ENCODE measurements at places on chromosomes 4 and X.

DNA sequence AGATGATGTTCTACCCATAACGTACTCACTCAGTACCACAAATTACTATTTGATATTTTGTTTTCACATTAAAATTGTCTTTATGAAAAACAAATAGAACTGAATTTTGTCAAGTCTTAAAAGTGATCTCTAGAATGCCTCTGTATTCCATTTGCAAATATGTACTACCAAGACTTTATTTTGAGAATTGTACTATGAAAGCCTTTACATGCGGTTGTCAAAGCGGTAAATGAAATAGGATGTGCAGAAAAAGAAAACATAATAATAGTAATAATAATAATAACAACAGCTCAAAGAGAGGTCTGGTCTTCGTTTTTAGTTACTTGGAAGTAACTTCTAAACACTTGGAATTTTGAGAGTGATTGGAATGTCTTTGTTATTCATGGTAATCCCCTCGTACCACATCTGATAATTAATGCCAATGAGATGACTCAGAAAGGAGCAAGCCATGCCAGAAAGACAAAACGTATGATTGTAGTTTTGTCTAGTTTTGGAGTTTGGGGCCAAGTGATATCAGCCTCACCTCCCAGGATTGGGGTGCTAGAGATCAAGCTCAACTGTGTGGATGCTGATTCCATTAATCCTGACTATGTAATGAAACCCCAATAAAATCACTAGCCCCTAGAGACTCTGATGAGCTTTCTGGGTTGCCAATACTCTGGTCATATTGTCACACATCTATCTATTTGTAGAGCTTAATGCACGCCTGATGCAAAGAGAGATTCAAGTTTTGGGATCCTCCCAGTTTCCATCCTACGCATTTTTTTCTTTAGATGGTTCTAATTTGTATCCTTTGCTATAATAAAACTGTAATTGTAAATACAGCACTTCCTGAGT, 20.2 kb upstream of the CTSO start:
- peaks cover 5% of the 10 kb centered on the region for H3K36me3 ChIP-seq
- no peaks in the 10 kb centered on the region for H3K27me3 ChIP-seq
- no peaks in the 10 kb centered on the region for H3K4me1 ChIP-seq

DNA sequence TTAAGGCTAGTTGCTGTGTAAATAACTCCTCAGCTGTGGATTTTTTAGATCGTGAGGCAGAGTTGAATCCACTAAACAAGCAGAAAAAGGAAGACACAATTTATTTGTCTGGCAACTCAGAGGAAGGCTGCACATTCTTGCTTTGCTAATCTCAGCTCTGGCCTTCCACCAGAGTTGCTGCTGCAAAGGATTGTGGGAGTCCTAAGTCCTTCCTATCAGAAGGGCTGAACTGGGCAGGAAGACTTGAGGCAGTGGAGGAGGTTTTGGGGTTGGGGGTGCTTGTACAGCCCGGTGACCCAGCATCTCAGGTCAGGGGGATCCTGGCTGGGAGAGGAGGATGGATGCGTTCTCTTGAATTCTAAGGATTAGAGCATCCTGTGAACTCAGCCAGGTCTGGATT, 11.0 kb upstream of the VSIG1 start:
- DNase-seq: no peak
- H3K4me1 ChIP-seq: no peaks in the 10 kb centered on the region
- H3K27ac ChIP-seq: no peak overlapping the region
- H3K4me3 ChIP-seq: no peak overlapping the region
- H3K27me3 ChIP-seq: no peaks in the 10 kb centered on the region

DNA sequence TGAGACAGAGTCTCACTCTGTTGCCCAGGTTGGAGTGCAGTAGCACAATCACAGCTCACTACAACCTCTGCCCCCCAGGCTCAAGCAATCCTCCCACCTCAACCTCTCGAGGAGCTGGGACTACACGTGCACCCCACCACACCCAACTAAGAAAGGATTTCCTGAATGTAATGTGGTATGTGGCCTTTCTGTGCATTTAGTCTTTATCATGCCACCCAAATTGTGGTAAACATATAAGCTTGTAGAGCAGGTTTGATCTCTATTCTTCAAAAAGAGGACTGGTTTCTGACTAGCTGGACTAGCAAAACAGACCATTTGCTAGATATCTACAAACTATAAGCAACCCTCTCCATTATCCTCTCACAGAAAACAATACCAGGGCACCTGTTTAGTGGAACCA, 33.6 kb downstream of the ELOVL6 start:
- peak overlapping the region; percentile 46 for H3K27ac ChIP-seq
- no peaks in the 10 kb centered on the region for H3K27me3 ChIP-seq
- no peak overlapping the region for H3K4me3 ChIP-seq

GRCh38 chr4:182478475-182478874, 235.3 kb downstream of the TENM3 start:
- H3K36me3 ChIP-seq: peaks cover 4% of the 10 kb centered on the region
- DNase-seq: no peak
- no peaks in the 10 kb centered on the region for H3K27me3 ChIP-seq
- no peak overlapping the region for H3K4me3 ChIP-seq

DNA sequence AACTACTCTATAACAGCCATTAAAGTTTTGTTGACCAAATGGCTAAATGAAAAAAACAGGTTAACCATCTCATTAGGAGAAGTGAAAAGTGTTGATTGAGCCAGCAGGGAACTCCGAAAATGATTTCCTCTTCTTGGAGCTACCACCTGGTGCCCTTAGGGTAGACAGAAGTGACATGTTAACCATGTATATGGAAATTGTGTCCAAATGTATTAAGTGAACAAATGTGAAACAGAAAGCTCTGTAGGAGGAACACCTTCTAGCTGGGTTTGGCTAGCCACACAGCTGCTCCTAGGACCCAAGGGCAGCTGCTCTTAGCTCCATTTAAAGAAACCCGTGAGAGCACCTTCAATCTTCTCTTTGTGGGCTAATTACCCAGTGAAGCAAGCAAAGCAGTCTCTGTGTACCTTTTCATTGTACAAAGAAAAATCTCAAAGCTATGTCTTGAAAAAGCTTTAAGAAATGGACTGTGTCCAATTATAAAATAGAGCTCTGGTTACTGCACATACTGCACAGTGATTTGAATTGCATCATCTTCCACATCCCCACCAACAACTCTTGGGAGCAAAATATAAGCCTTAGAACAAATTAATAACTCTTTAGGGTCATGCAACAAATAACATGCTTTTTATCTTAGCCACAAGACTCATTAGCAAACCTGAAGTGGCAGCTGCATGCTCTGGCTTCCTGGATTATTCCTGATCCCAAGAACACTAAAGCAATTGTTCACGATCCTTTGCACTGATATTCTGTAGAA, 59.2 kb upstream of the PARM1 start:
- no peaks in the 10 kb centered on the region for H3K27me3 ChIP-seq
- no peaks in the 10 kb centered on the region for H3K36me3 ChIP-seq
- no peak overlapping the region for H3K4me3 ChIP-seq
- peaks cover 3% of the 10 kb centered on the region for H3K4me1 ChIP-seq
- no peak for DNase-seq

DNA sequence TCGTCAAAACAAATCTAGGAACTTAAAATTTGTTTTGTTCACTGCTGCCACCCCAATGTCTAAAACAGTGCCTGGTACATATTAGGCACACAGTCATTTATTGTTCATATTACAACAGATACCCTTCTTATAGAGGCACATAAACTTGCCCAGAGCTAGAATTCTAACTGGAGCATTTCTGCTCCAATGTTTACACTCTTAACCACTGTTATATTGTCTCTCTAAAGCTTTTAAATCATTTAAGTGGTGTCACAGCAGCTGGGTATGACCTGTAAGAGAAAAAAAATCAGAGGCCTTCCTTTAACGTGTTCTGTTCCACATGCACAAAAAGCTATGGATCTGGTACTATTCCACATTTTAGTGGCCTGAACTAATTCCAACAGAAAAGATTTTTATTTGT, 3.0 kb downstream of the UBE2D3 start:
- H3K4me3 ChIP-seq: no peak overlapping the region
- no peak for DNase-seq
- H3K27me3 ChIP-seq: no peaks in the 10 kb centered on the region
- peaks cover 7% of the 10 kb centered on the region for H3K36me3 ChIP-seq
- peaks cover 43% of the 10 kb centered on the region for H3K4me1 ChIP-seq
- H3K27ac ChIP-seq: no peak overlapping the region

DNA sequence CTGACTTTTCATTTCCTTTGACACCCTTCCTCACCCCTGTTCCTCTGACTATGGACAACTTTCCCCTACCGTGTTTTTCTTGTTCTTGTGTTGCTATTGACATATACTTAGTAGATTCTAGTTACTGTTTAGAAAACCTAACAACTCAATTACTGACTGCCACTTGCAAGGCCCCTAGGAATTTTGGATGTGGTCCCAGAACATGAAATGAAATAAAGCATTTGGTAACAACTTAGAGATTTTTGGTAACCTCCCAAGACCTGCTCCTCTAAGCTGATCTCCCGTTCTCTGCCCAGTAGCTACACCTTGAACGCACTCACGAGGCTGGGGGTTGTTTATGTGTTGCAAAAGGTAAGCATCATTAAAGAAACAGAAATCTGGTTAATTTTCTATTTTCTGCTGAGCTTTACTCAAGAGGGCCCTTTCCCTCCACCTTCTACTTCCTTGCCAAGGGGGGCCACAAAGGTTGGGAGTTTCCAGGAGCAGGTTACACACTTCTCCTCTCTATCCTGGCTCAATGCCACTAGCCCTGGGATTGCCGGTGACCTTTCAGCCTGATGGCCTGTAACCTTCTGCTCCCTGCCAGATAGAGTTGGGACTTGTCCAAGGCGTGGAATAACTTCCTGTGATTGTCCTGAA, 20.5 kb downstream of the GAB3 start:
- H3K4me3 ChIP-seq: no peak overlapping the region
- no peak for DNase-seq
- no peaks in the 10 kb centered on the region for H3K27me3 ChIP-seq
- H3K4me1 ChIP-seq: peaks cover 9% of the 10 kb centered on the region

DNA sequence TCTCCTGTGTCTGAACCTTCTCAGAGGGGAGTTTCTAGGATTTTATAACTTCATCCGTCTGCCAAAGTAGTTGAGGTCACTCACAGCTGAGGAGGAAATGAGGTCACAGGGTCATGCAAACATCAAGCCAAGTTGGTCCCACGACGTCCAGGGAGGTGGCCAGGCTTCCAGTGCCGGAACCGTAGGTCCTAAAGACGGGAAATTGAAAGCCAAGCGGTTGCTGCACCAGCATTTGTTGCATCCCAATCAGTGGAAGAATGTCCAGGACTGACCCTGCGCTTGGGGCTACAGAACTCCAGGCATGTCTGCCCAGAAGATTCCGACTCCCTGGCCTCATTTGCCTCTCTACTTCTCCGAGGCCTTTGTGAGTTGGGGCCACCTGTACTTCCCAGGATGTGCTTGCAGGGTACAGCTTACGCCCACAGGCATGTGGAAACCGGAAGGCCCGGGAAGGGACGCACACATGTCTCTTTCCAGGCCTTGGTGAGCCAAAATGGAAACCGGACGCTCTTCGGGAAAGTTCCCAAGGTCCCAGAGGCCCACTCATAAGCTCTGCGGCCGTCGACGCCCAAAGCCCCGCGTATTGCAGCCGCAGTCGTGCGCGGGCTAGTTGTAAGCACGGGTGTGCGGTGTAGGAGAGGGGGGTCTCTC, 9.3 kb downstream of the PRDM8 start:
- peaks cover 17% of the 10 kb centered on the region for H3K4me1 ChIP-seq
- peaks cover 92% of the 10 kb centered on the region for H3K27me3 ChIP-seq
- no peak overlapping the region for H3K27ac ChIP-seq
- no peak overlapping the region for H3K4me3 ChIP-seq
- DNase-seq: no peak

GRCh38 chrX:151912780-151913179, at the start of gene MAGEA4:
MAGEA4 (plus strand) TSS chrX:151912889; CDS start chrX:151923665, 10,776 bp downstream.
- H3K4me3 ChIP-seq: no peak within 1 kb of the TSS
- peaks cover 5% of the 10 kb centered on the region for H3K27me3 ChIP-seq
- no peak for DNase-seq
- no peaks in the 10 kb centered on the region for H3K4me1 ChIP-seq

DNA sequence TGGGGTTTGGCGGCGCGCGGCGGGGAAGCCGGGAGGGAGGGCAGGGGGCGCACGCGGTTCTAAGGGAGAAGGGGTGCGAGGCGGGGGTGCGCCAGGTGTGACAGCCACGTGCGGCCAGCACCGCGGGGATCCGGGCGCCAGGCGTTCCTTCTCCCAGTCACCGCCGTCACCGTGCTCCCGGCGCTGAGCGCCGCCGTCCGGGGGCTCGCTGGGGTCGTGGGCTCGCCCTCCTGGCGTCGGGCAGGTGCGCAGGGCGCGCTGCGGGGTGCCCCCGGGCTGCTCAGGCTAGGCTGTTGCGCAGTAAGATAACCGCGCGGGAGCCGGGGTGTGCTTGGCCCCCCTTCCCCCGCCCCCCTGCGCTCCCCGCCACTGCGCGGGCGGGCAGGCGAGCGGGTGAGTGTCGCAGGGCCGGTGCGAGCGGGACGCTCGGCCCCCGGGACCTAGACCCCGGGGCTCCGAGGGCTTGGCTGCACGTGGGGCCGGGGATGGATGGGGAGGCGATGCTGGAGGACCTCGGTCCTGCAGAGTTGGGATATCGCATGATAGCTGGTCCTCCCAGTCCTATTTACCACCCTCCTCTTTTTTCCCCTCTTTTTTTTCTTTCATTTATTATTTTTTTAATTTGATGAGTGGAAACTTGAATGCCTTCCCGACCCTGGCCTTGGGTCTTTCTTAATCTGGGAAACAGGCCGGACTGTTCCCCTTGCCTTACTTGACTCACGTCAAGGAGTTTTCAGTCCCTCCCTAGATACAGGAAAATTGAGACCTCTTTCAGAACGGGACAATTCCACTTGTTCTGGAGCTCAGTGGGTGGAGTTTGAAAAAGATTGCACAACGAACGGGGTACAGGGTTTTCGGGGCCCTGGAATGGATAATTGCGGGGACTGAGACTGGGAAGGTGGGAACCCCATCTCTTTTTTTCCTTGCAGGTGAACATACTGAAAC, 797 bp downstream of the TXLNG start:
- H3K4me3 ChIP-seq: peak overlapping the region; percentile 92
- H3K27me3 ChIP-seq: no peaks in the 10 kb centered on the region
- H3K36me3 ChIP-seq: no peaks in the 10 kb centered on the region

DNA sequence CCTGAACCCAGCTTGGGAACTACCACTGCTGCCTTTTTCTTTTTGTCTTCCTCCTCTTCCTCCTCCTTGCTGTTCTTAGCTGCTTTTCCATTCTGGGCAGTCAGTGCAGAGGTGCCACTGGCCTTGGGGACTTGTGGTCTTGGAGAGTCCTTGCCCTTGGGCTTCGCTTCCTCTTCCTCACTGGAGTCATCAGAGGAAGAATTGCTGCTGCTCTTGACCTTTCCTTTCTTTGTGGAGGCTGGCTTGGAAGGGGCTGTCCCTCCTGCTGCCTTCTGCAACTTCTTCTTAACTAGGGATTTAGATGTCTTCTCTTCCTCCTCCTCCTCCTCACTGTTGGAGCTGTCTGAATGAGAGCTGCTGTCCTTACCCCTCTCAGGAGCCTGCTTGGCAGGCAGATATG, 53.2 kb downstream of the FAM9B start:
- H3K4me1 ChIP-seq: no peaks in the 10 kb centered on the region
- H3K27me3 ChIP-seq: no peaks in the 10 kb centered on the region
- no peak overlapping the region for H3K4me3 ChIP-seq
- H3K36me3 ChIP-seq: no peaks in the 10 kb centered on the region

GRCh38 chrX:9614016-9614415, 149.2 kb downstream of the TBL1X start:
- H3K27ac ChIP-seq: no peak overlapping the region
- peaks cover 13% of the 10 kb centered on the region for H3K4me1 ChIP-seq
- no peak for DNase-seq
- H3K4me3 ChIP-seq: no peak overlapping the region

GRCh38 chr4:168118116-168118655, 25.8 kb downstream of the ANXA10 start:
- no peaks in the 10 kb centered on the region for H3K36me3 ChIP-seq
- DNase-seq: no peak
- no peak overlapping the region for H3K27ac ChIP-seq
